ENCODE measurements at places on chromosomes 6 and 20. TPM values are rescaled to one million over a fixed set of nuclear protein-coding genes. Genes with fewer than 3 reads are reported as not detected.

DNA sequence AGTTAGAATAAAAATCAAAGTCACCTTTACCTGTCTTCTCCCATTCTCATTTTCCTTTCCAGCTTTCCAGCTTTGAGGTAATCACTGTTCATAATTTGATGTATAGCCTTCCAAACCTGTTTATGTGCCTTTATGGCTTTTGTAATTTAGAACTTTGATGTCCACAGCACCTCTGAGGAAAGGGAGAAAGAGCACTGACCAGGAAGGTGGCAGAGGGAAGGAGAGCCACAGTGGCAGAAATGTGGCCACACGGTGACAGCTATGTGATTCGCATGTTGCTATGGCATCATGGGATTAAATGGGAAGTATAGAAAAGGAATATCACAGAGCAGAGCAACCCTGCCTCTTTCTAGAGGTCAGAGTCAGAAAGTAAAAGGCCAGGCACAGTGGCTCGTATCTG, 51.7 kb upstream of the PLCG1 start:
- DNase-seq = no peak
- H3K27ac ChIP-seq = peak overlapping the region; percentile 60
- no peak overlapping the region for H3K4me3 ChIP-seq
- H3K4me1 ChIP-seq = peaks cover 21% of the 10 kb centered on the region
- peaks cover 60% of the 10 kb centered on the region for H3K36me3 ChIP-seq
- H3K27me3 ChIP-seq = no peaks in the 10 kb centered on the region

Gene ASXL1
- 147 TPM for total RNA-seq

Gene PDE7B
- total RNA-seq = 0.12 TPM

Gene BACH2
- 49.2 TPM for total RNA-seq

- no peak overlapping the region for H3K27ac ChIP-seq
- no peaks in the 10 kb centered on the region for H3K4me1 ChIP-seq
- H3K27me3 ChIP-seq = peaks cover 6% of the 10 kb centered on the region
- no peaks in the 10 kb centered on the region for H3K36me3 ChIP-seq
- no peak overlapping the region for H3K4me3 ChIP-seq
These were observed 110.0 kb upstream of the SLC22A23 start for GRCh38 chr6:3566812-3567211.

GRCh38 chr6:129206821-129207220, 323.9 kb downstream of the LAMA2 start:
- DNase-seq = no peak
- no peak overlapping the region for H3K4me3 ChIP-seq
- H3K27me3 ChIP-seq = peaks cover 2% of the 10 kb centered on the region
- H3K27ac ChIP-seq = no peak overlapping the region

Gene ABHD16A
- 29.6 TPM for total RNA-seq

Gene EBF4
- total RNA-seq = 5.9 TPM

- no peaks in the 10 kb centered on the region for H3K27me3 ChIP-seq
- H3K4me1 ChIP-seq = peaks cover 40% of the 10 kb centered on the region
- peak overlapping the region; percentile 47 for H3K27ac ChIP-seq
- no peak for DNase-seq
- peaks cover 59% of the 10 kb centered on the region for H3K36me3 ChIP-seq
These were observed 23.9 kb downstream of the ZNF217 start for GRCh38 chr20:53569606-53570307.

DNA sequence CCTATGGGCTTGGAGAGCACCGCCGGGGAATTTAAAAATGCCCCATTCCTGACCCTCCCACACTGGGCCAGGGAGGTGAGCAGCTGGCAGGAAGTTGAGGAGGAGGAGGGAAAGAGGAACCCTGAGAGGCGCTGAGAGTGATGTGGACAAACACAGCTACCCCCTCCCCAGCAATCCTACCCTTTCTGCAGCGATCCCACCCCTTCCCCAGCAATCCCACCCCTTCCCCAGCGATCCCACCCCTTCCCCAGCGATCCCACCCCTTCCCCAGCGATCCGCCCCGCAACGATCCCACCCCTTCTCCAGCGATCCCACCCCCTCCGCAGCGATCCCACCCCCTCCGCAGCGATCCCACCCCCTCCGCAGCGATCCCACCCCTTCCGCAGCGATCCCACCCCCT, 111.6 kb downstream of the SYCP2 start:
- no peaks in the 10 kb centered on the region for H3K36me3 ChIP-seq
- DNase-seq = no peak
- peaks cover 3% of the 10 kb centered on the region for H3K27me3 ChIP-seq
- H3K27ac ChIP-seq = no peak overlapping the region
- no peaks in the 10 kb centered on the region for H3K4me1 ChIP-seq

- H3K36me3 ChIP-seq = no peaks in the 10 kb centered on the region
- H3K27ac ChIP-seq = no peak overlapping the region
- H3K27me3 ChIP-seq = no peaks in the 10 kb centered on the region
- H3K4me3 ChIP-seq = no peak overlapping the region
- no peak for DNase-seq
These were observed 1004.9 kb upstream of the ADGRB3 start for GRCh38 chr6:67630146-67630545.

DNA sequence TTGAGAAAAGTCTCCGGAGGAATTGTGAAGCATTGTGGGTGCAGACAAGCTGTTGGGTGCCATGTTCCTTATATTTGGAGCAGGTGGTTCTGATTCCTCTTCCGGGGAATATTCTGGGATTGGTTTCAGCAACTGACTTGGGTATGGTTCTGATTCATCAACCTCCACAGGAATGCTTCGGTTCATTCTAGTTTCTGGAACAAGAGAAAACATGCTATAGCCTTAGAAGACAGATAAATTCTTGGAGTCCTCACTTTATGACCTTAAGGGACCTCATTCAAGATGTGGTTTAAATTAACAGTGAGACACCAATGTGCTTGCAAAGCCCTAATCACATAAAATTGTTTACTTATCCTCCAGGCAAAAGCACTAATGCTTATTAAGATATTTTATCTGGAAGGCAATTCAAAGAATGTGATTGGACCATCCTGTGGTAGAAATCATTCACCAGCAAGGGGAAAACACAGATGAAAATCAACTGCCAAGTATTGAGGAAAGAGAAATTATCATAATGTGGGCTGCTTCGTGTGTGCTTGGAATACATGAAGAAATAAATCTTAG, 13.7 kb downstream of the TRAF3IP2 start:
- no peaks in the 10 kb centered on the region for H3K27me3 ChIP-seq
- H3K27ac ChIP-seq = no peak overlapping the region
- DNase-seq = no peak
- peaks cover 22% of the 10 kb centered on the region for H3K4me1 ChIP-seq
- H3K4me3 ChIP-seq = no peak overlapping the region

GRCh38 chr6:14180609-14181008, 63.0 kb downstream of the CD83 start:
- DNase-seq = no peak
- H3K27ac ChIP-seq = no peak overlapping the region
- no peak overlapping the region for H3K4me3 ChIP-seq
- peaks cover 9% of the 10 kb centered on the region for H3K4me1 ChIP-seq
- no peaks in the 10 kb centered on the region for H3K27me3 ChIP-seq

Gene EMILIN3
- total RNA-seq = not detected

Gene GSTA2
- not detected for total RNA-seq

GRCh38 chr6:44037847-44038542, 89.3 kb downstream of the MRPL14 start:
- no peak overlapping the region for H3K4me3 ChIP-seq
- no peak overlapping the region for H3K27ac ChIP-seq
- H3K27me3 ChIP-seq = no peaks in the 10 kb centered on the region
- DNase-seq = no peak
- H3K36me3 ChIP-seq = no peaks in the 10 kb centered on the region
- peaks cover 3% of the 10 kb centered on the region for H3K4me1 ChIP-seq

- no peak for DNase-seq
- H3K4me1 ChIP-seq = peaks cover 20% of the 10 kb centered on the region
- no peak overlapping the region for H3K27ac ChIP-seq
These were observed 30.2 kb upstream of the SGK1 start for GRCh38 chr6:134347885-134348805.

- no peaks in the 10 kb centered on the region for H3K4me1 ChIP-seq
- DNase-seq = no peak
- no peaks in the 10 kb centered on the region for H3K36me3 ChIP-seq
- H3K27ac ChIP-seq = no peak overlapping the region
- no peak overlapping the region for H3K4me3 ChIP-seq
- no peaks in the 10 kb centered on the region for H3K27me3 ChIP-seq
These were observed 90.4 kb upstream of the HIVEP1 start for GRCh38 chr6:11921751-11922150.

GRCh38 chr20:50658804-50659380, 32.5 kb downstream of the RIPOR3 start:
- no peaks in the 10 kb centered on the region for H3K4me1 ChIP-seq
- H3K27me3 ChIP-seq = no peaks in the 10 kb centered on the region
- H3K4me3 ChIP-seq = no peak overlapping the region
- DNase-seq = no peak
- no peaks in the 10 kb centered on the region for H3K36me3 ChIP-seq

Gene ID4
- total RNA-seq = not detected

Gene SLC4A11
- 0.87 TPM for total RNA-seq

- no peaks in the 10 kb centered on the region for H3K4me1 ChIP-seq
- H3K4me3 ChIP-seq = no peak overlapping the region
- DNase-seq = no peak
- H3K36me3 ChIP-seq = no peaks in the 10 kb centered on the region
- no peaks in the 10 kb centered on the region for H3K27me3 ChIP-seq
These were observed 29.2 kb upstream of the CCN2 start for GRCh38 chr6:131980338-131980790.

GRCh38 chr6:16421462-16421960, 183.1 kb downstream of the GMPR start:
- peak overlapping the region; percentile 96 for H3K27ac ChIP-seq
- peaks cover 5% of the 10 kb centered on the region for H3K36me3 ChIP-seq
- peaks cover 71% of the 10 kb centered on the region for H3K4me1 ChIP-seq
- H3K27me3 ChIP-seq = no peaks in the 10 kb centered on the region
- H3K4me3 ChIP-seq = peak overlapping the region; percentile 62

Gene HSD17B8
- total RNA-seq = 36.1 TPM

DNA sequence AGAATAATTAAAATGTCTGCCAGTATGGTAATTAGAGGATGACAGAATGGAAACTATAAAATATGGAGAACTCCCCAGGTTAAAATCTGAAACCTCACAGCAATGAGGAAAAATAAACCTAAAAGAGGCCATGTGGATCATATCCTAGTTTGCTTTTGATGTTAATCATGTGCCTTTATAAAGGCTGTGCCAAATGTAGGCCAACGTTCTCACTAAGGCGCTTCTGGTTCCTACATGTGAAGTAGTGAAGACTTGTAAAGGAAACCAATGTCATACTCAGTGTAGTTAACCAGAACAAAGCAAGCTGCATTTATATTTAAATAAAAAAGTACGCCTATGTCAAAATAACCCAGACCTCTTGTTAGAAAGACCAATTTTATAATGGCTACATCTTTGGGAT, 113.7 kb upstream of the FAM184A start:
- no peak overlapping the region for H3K4me3 ChIP-seq
- no peak overlapping the region for H3K27ac ChIP-seq
- H3K4me1 ChIP-seq = no peaks in the 10 kb centered on the region
- no peaks in the 10 kb centered on the region for H3K27me3 ChIP-seq
- peaks cover 21% of the 10 kb centered on the region for H3K36me3 ChIP-seq
- no peak for DNase-seq

Gene CLDN20
- total RNA-seq = not detected
